ENCODE measurements at places on chromosomes 3 and 15. TPM values are rescaled to one million over a fixed set of nuclear protein-coding genes. Genes with fewer than 3 reads are reported as not detected.
A peak's percentile ranks its signal among the peaks of the same experiment; 100 is the strongest.

GRCh38 chr3:194586836-194587235, 46.4 kb downstream of the TMEM44 start:
- H3K4me1 ChIP-seq: peaks cover 3% of the 10 kb centered on the region
- H3K27ac ChIP-seq: peak overlapping the region; percentile 13
- H3K36me3 ChIP-seq: no peaks in the 10 kb centered on the region
- H3K4me3 ChIP-seq: peak overlapping the region; percentile 1
- DNase-seq: no peak

Gene CPNE9
- total RNA-seq: 54.6 TPM

GRCh38 chr3:9653565-9654248, 4.4 kb downstream of the MTMR14 start:
- H3K4me3 ChIP-seq: no peak overlapping the region
- H3K27me3 ChIP-seq: no peaks in the 10 kb centered on the region
- no peak for DNase-seq
- H3K4me1 ChIP-seq: peaks cover 4% of the 10 kb centered on the region
- H3K27ac ChIP-seq: no peak overlapping the region
- peaks cover 5% of the 10 kb centered on the region for H3K36me3 ChIP-seq

Gene LDHAL6B
- not detected for total RNA-seq

GRCh38 chr3:10281951-10282350, 10.8 kb downstream of the GHRL start:
- H3K4me1 ChIP-seq: no peaks in the 10 kb centered on the region
- DNase-seq: no peak
- H3K27me3 ChIP-seq: no peaks in the 10 kb centered on the region

- no peaks in the 10 kb centered on the region for H3K4me1 ChIP-seq
- H3K4me3 ChIP-seq: no peak overlapping the region
- H3K27me3 ChIP-seq: peaks cover 4% of the 10 kb centered on the region
- no peaks in the 10 kb centered on the region for H3K36me3 ChIP-seq
- no peak for DNase-seq
- no peak overlapping the region for H3K27ac ChIP-seq
Measured at GRCh38 chr15:42155546-42156242, 742 bp downstream of the PLA2G4F start.

Gene GOLGA8N
- total RNA-seq: not detected

DNA sequence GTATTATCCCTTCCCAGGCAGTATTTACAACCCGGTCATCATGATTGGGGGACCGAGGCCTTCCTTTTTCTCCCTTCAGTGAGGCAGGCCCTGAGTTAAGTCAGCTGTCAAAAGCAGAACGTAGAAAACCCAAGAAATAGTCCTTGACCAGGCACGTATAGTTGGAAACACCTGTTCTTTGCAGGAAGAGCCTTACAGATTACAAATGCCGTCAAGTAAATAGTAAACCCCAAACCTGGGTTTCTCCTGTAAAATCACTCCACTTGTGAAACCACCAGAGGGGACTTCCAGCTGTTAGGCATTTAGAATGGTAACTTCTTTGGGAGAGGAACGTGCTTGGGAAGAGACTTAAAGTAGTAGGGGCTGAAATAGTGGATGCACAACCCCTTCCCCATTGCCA, 1.0 kb upstream of the BTBD1 start:
- H3K4me3 ChIP-seq: peak overlapping the region; percentile 43
- peaks cover 5% of the 10 kb centered on the region for H3K36me3 ChIP-seq
- H3K27ac ChIP-seq: peak overlapping the region; percentile 62

GRCh38 chr3:160402221-160403027, 3.0 kb downstream of the SMC4 start:
- H3K27me3 ChIP-seq: peaks cover 5% of the 10 kb centered on the region
- H3K36me3 ChIP-seq: no peaks in the 10 kb centered on the region
- peak overlapping the region; percentile 60 for H3K27ac ChIP-seq
- peaks cover 11% of the 10 kb centered on the region for H3K4me1 ChIP-seq
- peak overlapping the region; percentile 94 for H3K4me3 ChIP-seq
- no peak for DNase-seq

GRCh38 chr15:68022061-68022460, 32.1 kb upstream of the PIAS1 start:
- no peak overlapping the region for H3K27ac ChIP-seq
- H3K4me1 ChIP-seq: no peaks in the 10 kb centered on the region
- H3K4me3 ChIP-seq: no peak overlapping the region
- H3K36me3 ChIP-seq: no peaks in the 10 kb centered on the region
- peaks cover 2% of the 10 kb centered on the region for H3K27me3 ChIP-seq
- no peak for DNase-seq

GRCh38 chr3:41569632-41570305, 370.5 kb downstream of the CTNNB1 start:
- H3K36me3 ChIP-seq: no peaks in the 10 kb centered on the region
- H3K4me1 ChIP-seq: no peaks in the 10 kb centered on the region
- DNase-seq: no peak
- no peaks in the 10 kb centered on the region for H3K27me3 ChIP-seq
- no peak overlapping the region for H3K4me3 ChIP-seq

Gene ANKRD34C
- total RNA-seq: not detected

DNA sequence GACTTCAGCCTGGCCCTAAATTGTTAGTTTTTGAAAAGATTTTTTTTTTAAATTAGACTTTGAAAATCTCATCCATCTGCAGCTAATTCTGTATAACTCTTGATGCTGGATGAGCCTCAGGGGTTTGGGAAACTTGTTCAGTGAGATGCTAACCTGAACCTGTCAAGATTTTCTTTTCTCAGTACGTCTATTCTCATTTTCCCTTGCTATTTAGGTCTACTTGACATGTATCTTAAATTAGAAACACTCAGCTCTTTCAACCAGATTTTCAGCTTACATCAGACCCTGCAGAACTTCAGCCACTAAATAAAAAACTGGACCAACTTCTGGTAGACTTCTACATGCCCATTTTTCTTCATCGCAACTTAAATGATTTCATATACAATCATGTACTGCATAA, 61.4 kb downstream of the MFSD1 start:
- no peaks in the 10 kb centered on the region for H3K27me3 ChIP-seq
- no peaks in the 10 kb centered on the region for H3K4me1 ChIP-seq
- H3K27ac ChIP-seq: no peak overlapping the region
- no peak overlapping the region for H3K4me3 ChIP-seq
- H3K36me3 ChIP-seq: no peaks in the 10 kb centered on the region

DNA sequence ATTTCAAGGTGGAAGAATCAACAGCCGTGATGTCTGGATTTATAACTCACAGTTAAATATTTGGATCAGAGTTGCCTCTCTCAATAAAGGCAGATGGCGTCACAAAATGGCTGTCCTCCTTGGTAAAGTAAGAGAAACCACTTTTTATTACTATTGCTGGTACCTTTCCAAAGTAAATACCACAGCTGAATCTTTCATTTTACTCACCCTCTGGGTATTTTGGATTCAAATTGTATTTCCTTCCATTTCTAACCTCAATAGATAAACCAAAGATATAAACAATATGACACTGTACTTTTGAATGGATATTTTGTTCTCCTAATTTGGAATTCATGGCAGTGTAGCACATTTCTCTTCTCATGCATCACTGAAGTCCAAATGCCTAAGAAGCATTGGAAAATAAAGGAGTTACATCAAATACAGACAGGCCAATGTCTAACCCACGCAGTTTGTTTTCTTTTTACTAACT, 29.5 kb downstream of the KLHL24 start:
- peaks cover 12% of the 10 kb centered on the region for H3K36me3 ChIP-seq
- no peak for DNase-seq
- H3K4me1 ChIP-seq: peaks cover 2% of the 10 kb centered on the region
- no peak overlapping the region for H3K4me3 ChIP-seq
- peaks cover 2% of the 10 kb centered on the region for H3K27me3 ChIP-seq
- H3K27ac ChIP-seq: no peak overlapping the region

GRCh38 chr15:82966671-82967071, 14.2 kb upstream of the HOMER2 start:
- no peaks in the 10 kb centered on the region for H3K4me1 ChIP-seq
- no peaks in the 10 kb centered on the region for H3K27me3 ChIP-seq
- DNase-seq: no peak
- H3K36me3 ChIP-seq: no peaks in the 10 kb centered on the region
- no peak overlapping the region for H3K4me3 ChIP-seq
- no peak overlapping the region for H3K27ac ChIP-seq

GRCh38 chr3:194220901-194221326, 85.0 kb downstream of the HES1 start:
- H3K27me3 ChIP-seq: peaks cover 3% of the 10 kb centered on the region
- no peaks in the 10 kb centered on the region for H3K36me3 ChIP-seq
- DNase-seq: no peak
- no peak overlapping the region for H3K27ac ChIP-seq
- no peaks in the 10 kb centered on the region for H3K4me1 ChIP-seq
